ENCODE measurements at places on chromosomes 16 and 17.

- no peak for DNase-seq
Observed at GRCh38 chr17:72123530-72124437, 3.0 kb downstream of the SOX9 start.

GRCh38 chr16:82187829-82188228, 17.8 kb upstream of the MPHOSPH6 start:
- no peak for DNase-seq

GRCh38 chr16:78288888-78289287, 189.4 kb downstream of the WWOX start:
- no peak for DNase-seq

- no peak for DNase-seq
Observed at GRCh38 chr16:69319826-69320739, 8.9 kb downstream of the VPS4A start.

DNA sequence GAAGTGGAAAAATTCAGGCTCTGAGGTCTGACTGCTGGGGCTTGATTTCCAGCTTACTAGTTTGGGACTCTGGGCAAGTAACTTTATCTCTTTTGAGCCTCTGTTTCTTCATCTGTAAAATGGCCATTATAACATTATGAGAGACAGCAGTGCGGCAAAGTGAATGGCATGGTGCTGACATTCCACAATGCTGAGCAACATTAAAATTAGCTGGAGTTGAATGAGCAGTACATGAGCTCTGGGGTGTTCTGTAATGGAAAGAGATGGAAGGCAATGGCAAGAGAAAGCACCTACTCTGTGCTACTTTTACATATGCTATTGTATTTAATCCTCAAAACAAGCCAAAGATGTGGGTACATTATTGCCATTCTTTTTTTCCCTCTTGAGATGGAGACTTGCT, 535.7 kb upstream of the CDH11 start:
- DNase-seq = no peak

DNA sequence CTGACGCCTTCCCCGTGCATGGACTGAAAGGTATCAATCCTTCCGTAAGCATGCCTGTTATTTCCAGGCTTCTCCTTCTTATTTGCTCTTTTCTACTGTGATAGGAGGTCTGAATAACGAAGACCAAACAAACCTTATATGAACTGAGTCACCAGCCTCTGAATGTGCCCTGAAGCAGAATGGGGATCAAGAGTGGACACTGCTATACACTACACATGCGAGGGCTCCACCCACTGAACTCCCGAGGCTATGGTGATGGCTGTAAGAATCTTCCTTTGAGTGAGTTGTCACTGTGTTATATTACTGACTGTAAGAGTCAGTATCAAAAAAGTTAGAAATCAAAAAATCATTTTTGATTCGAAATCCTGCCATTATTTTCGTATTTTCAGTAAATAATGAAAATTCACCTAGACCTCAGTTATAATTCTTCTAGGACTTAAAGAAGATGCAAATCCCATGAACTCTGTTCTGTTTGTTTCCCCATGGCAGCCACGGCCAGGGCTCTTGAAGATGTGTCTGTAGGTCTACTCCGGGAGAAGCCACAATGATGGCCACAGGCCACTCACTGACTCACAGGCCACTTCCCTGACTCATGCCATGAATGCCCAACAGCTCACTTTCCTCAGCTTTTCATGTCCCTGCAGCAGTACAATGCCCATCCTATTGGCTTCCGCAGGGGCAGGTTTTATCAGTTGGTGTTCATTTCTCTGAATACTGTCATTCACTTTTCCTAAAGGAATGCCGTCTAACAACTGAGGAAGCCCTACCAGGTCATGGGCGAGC, 54.7 kb downstream of the ZZEF1 start:
- no peak for DNase-seq

- peak; percentile 78 for DNase-seq
Observed at GRCh38 chr16:67562526-67562917, at the start of gene CTCF. Gene CTCF (plus strand): TSS chr16:67562526. CDS start chr16:67610833, 48,307 bp downstream.

- DNase-seq = no peak
Observed at GRCh38 chr17:57125866-57126265, 40.8 kb downstream of the AKAP1 start.

DNA sequence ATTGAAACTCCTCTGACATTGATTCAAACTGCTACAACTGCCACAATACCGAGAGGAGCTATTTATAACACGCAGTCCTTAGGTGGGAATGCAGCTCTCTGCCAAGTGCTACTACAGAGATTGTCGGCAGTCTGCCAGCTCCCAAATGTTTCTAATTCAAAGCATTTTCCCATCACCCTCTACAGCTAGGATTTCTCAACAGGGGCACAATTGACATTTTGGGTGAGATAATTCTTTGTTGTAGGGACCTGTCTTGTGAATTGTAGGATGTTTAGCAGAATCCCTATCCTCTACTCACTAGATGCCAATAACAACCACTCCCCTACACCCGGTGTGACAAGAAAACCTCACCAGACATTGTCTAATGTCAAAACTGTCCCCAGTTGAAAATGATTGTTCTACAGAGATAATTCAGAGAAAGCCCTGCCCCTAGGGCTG, 7.8 kb upstream of the N4BP1 start:
- DNase-seq = no peak

GRCh38 chr16:87132361-87133014, 184.7 kb downstream of the C16orf95 start:
- DNase-seq = no peak

DNA sequence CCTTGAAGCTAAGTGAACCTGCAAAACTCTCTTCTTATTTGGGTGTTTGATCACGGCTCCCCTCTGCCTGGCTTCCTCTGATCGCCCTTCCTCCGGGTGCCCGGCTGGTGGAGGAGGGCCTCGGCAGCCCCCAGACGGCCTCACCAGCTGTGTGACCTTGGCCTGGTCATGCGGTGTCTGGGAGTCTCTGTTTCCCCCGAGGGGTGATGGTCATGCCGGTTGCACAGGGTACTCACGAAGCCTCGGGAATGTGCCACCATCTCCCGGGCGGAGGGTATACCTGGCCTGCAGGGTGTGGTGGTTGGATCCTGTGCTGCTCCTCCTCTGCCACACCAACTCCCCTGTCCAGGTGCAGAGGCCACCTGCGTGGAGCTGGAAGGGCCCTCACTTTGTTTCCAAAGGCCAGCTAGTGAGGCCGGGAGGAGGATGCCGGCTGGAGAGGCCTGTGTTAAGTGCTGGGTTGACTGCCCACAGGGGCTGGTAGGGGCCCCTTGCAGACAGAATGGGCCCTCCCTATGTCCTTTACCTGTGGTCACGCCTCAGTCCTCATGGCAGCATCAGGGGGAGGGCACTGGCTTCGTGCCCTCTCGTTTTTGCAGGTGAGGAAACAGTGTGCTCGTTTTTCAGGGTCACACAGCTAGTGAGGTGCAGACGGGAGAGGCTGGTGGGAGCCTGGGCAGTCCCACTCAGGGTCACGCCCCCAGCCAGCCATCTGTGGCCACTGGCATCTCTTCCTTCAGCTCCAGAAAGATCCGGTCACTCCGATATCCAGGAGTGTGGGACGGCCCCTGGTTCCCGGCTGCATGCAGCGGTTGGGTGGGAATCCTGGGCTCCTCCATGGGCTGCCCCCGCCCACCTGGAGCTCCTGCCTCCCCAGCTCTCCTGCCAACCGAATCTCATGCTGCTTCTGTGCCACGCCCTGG, 148.5 kb upstream of the GSE1 start:
- DNase-seq = no peak

- DNase-seq = no peak
Observed at GRCh38 chr16:2487903-2488531, 13.1 kb downstream of the TBC1D24 start.

DNA sequence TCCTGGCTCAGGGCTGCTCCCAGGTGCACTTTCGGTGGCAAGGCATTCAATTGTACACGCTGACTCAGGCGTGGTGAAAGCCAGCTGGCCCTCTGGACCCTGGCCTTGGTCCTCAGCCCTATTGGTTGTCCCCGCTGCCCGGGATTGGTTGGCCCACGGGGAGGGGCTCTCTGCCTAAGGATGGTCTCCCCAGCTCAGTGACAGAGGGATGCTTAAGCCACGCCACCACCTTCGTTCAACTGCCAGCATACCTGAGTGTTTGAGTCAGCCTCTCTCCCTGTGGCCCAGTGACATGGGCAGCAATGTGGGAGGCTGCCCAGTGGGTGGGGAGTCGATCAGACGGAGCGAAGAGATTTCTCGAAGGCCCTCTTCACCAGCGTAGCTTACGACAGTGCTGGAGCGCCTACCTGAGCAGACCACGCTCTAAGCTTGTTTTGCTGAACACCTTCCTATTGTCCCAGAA, 30.3 kb downstream of the IRF8 start:
- DNase-seq = no peak

DNA sequence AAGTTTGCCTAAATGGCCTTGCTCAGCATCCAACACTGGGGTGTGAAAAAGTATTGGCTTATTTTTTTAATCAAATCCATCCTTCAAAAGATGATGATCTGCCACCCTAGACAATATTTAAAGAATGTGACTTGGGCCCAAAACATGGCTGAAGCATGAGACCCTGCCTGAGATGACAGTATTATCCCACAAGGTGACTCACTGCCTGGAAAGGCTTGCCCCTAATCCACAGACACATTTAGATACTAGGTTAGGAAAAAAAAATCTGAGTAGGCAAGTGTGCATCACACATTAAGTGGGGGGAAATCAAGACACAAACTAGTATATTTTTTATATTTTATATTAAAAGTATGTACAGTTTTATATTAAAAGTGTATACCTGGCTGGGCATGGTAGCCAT, 38.4 kb downstream of the TOM1L2 start:
- no peak for DNase-seq

DNA sequence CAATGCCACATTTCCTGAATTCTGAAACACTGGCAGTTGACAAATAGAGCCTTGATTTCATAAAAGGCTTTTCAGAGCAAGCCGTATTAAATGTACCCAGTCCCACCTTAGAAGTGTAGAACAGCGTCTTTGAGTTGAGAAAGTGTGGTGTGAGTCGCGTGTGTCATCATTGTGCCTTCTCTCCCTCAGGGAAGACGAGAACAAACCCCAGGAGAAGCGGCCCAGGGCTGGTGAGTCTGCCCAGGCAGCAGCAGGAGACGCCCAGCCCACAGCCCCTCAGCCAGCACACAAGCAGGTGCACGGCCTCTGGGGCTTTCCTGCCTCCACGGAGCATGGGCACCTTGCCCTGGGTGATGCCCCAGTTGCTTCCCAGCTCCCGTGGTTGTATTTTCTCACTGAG, 34.0 kb downstream of the CIBAR2 start:
- no peak for DNase-seq

DNA sequence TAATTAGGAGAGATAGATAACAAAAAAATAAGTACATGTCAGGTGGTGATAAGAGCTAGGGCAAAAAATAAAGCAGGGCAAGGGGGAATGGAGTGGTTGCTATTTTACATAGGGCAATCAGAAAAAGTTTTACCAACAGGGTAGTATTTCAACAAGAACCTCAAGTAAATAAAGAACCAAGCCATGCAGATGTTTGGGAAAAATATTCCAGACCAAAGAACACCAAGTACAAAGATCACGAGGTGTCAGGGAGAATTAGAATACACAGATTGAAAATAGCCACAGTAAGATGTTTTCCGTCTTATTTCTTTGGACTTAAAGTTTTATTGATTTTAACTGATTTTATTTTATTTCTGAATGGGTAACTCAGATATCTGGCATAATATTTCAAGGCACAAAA, 11.1 kb downstream of the SYNRG start:
- DNase-seq = no peak

DNA sequence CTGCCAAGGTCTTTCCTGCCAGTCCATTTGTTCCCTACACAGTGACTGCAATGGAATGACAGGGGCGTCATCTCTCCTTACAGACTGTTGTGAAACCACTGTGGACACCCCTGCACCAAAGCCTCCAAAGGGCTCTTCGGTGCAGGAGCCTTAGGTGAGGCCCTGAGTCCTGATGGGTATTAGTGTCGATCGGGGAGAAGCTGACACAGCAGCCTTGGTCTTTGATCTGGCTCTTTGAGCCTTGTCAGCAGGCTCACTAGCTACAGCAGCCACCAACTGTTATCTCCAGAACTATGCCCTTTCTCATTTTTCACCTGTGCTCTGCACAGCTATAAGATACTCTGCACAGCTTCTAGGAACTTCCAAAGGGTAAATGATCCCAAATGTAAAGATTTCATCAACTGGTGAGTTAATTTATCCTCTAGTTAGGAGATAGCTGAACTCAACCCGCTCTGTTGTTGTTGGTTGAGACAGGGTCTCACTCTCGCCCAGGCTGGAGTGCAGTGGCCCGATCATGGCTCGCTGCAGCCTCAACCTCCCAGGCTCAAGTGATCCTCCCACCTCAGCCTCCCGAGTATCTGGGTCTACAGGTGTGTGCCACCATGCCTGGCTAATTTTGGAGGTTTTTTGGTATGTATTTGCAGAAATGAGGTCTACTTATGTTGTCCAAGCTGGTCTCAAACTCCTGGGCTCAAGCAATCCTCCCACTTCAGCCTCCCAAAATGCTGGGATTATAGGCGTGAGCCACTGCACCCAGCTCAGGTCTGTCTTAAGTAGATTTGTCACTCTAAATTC, 19.7 kb downstream of the G6PC1 start:
- no peak for DNase-seq

DNA sequence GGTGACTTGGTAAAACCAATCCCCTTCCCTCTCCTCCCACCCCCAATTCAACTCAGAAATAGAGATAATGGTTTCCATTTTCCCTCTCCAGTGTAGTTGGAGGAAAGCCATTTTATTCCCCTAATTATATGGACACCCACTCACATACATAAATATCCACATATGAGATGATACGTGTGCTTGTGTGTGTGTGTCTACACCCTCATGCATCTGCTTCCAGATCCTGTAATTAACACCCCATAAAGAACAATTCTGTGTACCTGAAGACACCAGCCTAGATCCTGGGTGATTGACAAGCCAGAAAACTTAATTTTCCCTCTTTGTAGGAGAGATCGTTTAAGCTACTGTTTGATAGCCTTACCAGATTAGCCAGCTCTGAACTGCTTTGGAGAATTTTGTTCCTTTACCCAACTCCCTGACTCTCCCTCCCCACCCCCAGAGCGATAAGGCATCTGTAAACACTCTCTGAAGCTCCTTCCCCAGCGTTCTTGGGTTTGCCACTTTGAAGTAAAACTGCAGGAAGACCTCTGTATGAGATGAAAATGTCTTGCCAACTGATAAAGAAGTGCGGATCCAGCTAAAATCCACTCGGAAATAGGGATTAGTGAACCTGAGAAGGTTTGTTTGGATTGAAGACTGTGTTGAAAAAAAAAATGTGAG, 175.7 kb downstream of the RGS9 start:
- DNase-seq = no peak

- no peak for DNase-seq
Observed at GRCh38 chr16:1071561-1072225, 854 bp upstream of the SSTR5 start.

DNA sequence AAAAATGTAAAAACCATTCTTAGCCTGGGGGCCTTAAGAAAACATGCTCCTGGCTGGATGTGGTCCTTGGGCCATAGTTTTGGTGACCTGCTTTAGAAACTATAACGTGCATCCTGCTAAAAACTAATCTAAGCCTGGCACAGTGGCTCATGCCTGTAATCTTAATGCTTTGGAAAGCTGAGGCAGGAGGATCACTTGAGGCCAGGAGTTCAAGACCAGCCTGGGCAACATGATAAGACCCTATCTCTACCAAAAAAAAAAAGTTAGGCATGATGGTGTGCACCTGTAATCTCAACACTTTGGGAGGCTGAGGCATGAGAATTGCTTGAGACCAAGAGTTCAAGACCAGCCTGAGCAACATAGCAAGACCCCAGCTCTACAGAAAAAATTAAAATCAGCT, 183.8 kb upstream of the CHMP6 start:
- DNase-seq = no peak

- DNase-seq = no peak
Observed at GRCh38 chr17:74825952-74826719, 33.5 kb downstream of the GRIN2C start.

GRCh38 chr17:35804658-35805192, 4.6 kb upstream of the TAF15 start:
- peak; percentile 13 for DNase-seq

- no peak for DNase-seq
Observed at GRCh38 chr17:550463-551180, 164.0 kb downstream of the VPS53 start.

Measured in activated CD4-positive, alpha-beta T cell treated with anti-CD3 and anti-CD28 coated beads for 1 hour (primary cell).